ENCODE measurements at places on chromosomes 6 and 20. TPM values are rescaled to one million over a fixed set of nuclear protein-coding genes. Genes with fewer than 3 reads are reported as not detected.

The TPD52L1 gene
- total RNA-seq = 24.6 TPM

The ECT2L gene
- total RNA-seq = not detected

The AGER gene
- total RNA-seq = 5.7 TPM

The CNKSR3 gene
- 9.9 TPM for total RNA-seq

The MRPS10 gene
- total RNA-seq = 32.1 TPM

Data from mesenteric fat pad (tissue), 1 donor.